ENCODE measurements at places on chromosomes 4 and X.

DNA sequence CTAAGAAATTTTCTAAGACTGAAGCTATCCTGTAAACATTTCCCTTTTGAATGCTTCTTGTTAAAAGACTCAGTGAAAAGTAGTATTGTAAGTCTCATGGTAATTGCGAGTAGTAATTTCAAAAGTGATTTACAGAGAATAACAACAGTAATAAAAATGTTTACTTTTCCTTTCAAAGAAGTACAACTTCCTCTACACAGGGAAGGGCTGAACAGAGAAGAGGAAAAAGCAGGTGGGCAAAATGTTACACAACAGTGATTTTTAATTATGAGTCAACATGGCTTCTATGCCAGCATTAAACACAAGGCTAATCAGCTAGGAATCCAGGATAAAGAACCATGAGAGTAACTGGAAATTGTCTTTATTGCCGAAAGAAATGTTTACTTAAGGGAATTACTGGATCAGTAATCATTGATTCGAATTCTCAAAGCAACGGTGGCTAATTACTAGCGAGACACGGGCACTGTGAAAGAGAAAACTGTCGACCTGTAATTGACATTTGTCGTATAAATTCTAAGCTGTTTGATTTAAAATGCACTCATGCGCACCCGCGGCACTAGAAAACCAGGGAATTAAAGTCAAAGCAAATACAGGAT, 15.4 kb downstream of the UTP3 start:
- peak; percentile 71 for DNase-seq

DNA sequence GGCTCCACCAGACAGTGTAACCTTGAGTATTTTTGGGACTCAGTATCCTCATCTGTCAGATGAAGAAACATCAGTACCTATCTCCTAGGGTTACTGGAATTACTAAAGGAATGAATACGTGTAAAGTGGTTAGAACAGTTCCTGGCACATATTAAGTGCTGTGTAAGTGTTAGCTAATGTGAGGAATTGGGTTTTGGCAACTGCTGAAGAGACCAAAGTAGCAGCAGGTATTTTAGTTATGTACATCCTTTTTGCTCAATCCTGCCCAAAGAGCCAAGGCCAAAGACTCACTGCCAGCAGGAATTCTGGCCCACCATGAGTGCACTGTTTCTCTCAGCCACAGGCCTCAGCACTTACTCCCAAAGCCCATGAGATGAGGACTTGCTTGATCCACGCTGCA, 16.7 kb upstream of the MCF2 start:
- DNase-seq: no peak

- DNase-seq: no peak
Observed at GRCh38 chr4:108840426-108840975, 77.6 kb upstream of the ETNPPL start.

DNA sequence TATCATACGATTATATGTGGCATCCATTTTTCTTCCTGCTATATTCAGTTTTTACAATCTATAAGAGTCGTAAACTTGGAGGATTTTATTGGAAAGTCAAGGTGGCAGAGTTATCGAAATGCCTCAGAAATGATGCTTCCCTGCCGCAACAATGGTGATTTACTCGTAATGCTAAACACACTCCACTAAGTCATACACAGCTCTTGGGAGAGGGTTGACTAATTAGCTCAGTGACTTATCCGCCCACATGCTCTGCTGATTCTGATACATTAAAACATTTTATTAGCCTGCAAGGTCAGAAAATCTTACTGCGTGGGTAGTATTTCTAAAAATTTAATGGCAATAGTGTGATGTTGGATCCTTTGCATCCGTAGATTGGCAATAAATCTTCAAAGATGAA, 420.1 kb downstream of the ARAP2 start:
- no peak for DNase-seq

DNA sequence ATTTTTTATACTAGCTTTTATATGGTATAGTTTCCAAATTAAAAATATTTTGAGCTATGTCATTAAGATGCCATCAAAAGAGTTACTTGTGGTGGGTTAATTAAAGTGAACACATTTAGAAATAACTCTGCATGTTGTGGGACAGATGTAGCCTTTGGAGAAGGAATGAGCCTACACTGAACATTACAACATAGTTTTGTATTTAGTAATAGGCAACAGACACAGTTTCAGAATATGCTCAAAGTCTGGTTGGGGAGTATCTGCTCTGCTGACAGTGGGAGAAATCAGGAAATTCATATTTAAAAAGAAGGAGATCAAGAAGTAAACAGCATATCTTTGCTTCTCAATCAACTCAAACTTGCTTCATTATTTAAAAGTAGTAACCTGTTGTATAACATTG, 23.7 kb downstream of the EMCN start:
- no peak for DNase-seq

DNA sequence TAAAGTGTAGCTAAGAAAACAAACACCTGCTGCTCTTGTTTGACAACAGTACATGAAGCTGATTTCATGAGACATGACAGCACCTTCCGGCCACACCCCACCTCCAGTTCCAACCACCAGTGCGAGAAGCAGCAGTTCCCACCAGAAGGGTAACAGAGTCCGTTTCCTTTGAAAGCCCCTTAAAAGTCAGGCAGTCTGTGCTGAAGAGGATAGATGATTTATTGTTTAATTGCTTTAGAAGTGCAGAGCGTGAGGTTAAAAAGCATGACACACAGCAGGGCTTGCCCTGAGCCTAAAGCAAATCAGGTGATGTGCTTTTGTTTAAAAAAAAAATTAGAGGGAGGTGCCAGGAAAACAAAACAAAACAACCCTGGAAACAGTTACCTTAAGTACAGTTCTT, 82.6 kb downstream of the HADH start:
- peak; percentile 76 for DNase-seq

GRCh38 chr4:36243355-36244256, 708 bp downstream of the ARAP2 start:
- peak; percentile 66 for DNase-seq

GRCh38 chr4:101158507-101158906, 188.8 kb downstream of the PPP3CA start:
- no peak for DNase-seq

- no peak for DNase-seq
Observed at GRCh38 chr4:124097447-124097846, 615.1 kb downstream of the ANKRD50 start.

- DNase-seq: no peak
Observed at GRCh38 chr4:5900844-5901243, 8.0 kb upstream of the CRMP1 start.

GRCh38 chr4:173264684-173265185, 69.4 kb downstream of the HMGB2 start:
- peak; percentile 89 for DNase-seq

GRCh38 chr4:37924946-37925345, 34.1 kb downstream of the TBC1D1 start:
- no peak for DNase-seq

DNA sequence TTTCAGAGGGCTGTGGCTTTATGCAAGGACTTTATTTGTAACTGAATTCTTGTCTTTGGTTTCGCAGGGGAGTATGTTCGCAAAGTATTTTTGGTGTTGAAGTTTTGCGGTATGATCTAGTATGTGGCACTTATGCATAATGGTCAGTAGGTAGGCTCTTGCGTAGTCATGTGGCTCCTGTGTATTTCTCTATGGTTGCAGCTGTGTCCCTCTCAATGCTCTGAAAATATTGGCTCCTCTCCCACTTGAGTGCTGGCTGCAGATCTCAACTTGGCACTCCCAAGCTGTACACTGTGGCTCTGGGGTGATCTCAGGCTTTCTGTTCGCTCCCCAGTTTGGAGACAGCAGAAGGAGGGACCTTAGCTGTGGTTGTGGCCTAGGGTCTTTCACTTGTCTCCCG, 24.8 kb downstream of the ARMCX5 start:
- DNase-seq: no peak

DNA sequence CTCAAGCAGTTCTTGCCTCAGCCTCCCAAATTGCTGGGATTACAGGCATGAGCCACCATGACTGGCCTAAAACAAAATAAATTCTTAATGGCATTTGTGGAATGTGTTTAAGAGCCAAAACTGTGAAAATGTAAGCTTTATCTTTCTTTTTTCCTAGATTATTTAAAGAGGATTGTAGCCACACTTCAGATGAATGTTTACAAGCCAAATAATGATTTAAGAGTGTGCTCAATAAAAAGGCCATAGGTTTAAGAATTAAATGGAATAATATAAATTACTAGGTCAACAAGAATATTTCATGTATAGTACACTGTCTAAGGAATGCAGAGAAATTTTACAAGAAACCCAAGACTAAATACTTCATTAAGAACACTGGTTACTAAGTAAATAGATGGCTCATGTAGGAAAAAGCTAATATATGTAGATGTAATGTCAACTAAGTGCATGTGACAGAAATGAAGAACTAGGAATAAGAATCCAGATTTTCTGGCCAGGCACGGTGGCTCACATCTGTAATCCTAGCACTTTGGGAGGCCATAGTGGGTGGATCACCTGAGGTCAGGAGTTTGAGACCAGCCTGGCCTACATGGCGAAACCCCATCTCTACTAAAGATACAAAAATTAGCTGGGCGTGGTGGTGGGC, 21.3 kb upstream of the UGDH start:
- no peak for DNase-seq

DNA sequence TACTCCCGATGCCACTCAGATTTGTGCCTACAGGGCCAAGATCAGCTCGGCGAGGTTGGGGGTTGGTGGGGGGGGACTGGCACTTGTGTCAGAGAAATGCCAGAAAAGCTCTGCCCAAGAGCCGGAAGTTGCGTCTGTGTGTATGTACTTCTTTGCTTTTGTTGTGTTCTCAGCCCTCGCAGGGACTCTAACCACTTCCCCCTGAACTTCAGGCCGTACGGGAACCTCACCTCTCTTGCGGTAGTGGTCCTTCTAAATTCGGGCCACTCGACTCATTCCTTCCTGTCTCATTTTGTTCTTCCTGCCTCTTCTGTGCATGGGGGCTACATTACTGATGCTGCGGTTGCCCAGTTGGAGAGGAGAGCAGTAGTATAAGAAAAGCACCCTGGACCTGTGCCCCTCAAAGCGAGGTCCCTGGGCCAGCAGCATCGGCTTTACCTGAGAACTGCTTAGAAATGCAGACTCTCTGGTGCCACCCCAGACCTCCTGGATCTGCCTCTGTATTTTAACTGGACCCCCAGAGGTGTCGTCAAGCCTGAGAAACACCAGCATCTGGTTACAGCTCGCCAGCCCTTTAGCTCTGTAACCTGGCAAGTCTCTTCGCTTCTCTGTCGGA, 146.3 kb upstream of the RPS6KA3 start:
- no peak for DNase-seq

- no peak for DNase-seq
Observed at GRCh38 chrX:37644381-37645305, 40.9 kb upstream of the XK start.

DNA sequence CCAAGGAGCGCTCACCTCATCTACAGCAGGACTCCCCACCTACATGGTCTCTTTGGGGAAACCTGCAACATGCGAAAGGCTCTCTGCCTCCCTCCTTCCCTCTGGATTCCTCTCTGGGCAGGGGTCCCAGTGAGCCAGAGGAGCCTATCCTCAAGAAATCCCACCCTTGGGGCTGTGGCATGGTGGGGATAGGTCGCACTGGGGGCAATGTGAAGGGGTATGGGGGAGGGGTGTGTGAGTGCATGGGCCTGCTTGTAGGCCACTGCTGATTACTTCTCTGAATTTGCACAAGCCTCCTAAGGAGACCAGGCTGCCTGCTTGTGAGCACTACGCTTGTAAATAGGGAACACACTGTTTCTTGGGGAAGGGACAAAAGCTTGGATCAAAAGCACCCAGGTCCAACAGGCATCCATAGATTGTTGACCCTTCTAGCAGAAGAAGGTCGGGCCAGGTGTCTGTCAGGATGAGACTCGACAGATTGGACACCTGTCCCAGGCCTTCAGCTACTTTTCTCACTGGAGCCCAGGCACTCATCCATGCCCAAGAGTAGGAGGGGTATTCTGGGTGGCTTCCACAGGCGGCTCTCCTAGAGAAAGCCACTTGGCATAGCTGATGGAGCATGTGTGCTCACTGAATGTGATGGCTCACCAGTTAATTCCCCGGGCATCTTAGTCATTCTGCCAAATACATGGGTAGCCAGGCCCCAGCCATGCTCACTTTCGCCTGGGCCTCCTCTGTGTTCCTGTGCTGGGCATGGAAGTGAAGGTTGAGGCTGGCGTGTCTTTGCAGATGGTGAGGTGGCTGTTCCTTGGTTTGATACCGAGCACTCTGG, 75.0 kb downstream of the NBDY start:
- DNase-seq: no peak

- DNase-seq: no peak
Observed at GRCh38 chr4:56787380-56787779, 34.1 kb downstream of the SPINK2 start.

DNA sequence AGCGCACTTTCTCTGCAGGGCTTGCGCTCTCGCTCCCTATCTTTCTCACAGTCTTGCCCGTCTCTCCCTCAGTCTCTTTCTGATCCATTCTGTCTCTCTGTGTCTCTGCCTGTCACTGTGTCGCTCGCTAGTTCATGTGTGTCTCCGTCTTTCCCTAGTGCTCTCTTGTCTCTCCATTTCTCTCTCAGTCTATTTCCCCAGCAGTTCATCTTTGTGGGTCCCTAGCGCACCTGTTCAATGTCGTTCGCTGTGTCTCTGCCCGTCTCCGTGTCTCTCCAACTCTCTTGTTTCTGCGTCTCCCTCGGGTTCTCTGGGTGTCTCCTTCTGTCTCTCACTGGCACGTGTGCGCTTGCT, 1.5 kb downstream of the GPR101 start:
- DNase-seq: no peak

DNA sequence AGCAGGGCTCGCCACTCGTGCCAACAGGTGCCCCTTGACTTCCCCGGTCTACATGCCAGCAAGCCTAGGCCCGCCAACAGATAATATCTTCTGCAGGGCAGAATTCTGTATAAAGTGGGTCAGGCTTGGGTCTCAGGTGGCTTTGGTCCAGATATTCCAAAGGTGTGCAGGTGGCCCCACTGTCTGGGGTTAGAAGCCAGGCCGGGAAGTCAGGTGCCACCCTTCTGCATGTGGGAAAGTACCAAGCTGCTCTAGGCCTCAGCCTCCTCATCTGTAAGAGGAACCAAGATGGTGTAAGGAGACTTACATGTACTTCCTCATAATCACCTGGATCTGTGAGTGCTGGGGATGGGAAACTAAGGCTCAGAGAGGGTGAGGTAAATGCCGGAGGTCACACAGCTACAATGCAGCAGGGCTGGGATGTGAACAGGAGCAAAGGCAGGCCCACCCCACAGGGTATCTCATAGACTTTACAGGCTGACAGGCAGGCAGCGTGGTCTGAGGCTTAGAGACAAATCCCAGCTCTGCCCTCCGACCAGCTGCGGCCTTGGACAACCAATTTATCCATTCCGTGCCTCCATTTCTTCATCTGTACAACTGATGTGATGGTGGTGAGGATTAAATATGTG, 35.9 kb downstream of the WDR1 start:
- DNase-seq: no peak

- DNase-seq: no peak
Observed at GRCh38 chr4:15400981-15401671, 26.7 kb upstream of the C1QTNF7 start.

- no peak for DNase-seq
Observed at GRCh38 chr4:186241616-186242015, 14.3 kb downstream of the KLKB1 start.
